BJ (cell line): ENCODE measurements at places on chromosomes 7 and 10. TPM values are rescaled to one million over a fixed set of nuclear protein-coding genes. Genes with fewer than 3 reads are reported as not detected.

SKIDA1 gene
- 0.27 and 0.60 TPM in 2 replicates for polyA plus RNA-seq

EGR2 gene
- 1.1 and 1.9 TPM in 2 replicates for polyA plus RNA-seq

C10orf53 gene
- not detected in 2 replicates for polyA plus RNA-seq

CDCA7L gene
- 34.0 and 41.4 TPM in 2 replicates for polyA plus RNA-seq

SPDYE8 gene
- not detected in 2 replicates for polyA plus RNA-seq

MCMBP gene
- 41.6 and 73.0 TPM in 2 replicates for polyA plus RNA-seq

FXYD4 gene
- polyA plus RNA-seq: not detected in 2 replicates

DOCK4 gene
- polyA plus RNA-seq: 0.15 and 0.25 TPM in 2 replicates

TAS2R41 gene
- polyA plus RNA-seq: not detected in 2 replicates

CRCP gene
- polyA plus RNA-seq: 24.7 and 24.8 TPM in 2 replicates

MMP21 gene
- not detected in 2 replicates for polyA plus RNA-seq

DNA sequence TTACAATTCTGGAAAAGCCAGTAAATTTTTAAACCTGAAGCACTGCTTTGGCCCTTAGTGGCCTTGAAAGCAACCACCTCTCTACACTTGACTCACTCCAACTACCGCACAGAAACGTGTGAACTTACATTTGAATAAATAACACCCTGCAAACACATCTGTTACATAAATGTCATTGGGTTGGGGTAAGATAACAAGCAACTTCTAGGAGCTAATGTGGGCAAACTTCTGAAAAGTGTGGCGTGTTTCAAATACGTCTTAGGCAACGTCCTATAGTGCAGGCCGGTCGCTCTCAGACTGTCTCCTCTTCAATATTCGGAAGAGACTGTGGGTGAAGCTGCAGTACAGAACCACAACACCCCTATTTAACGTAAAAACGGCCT lies 474 bp downstream of the ORC5 start:
- no peak for DNase-seq

- DNase-seq: no peak
Measured at GRCh38 chr10:1117651-1118050, 61.5 kb downstream of the WDR37 start.

DNA sequence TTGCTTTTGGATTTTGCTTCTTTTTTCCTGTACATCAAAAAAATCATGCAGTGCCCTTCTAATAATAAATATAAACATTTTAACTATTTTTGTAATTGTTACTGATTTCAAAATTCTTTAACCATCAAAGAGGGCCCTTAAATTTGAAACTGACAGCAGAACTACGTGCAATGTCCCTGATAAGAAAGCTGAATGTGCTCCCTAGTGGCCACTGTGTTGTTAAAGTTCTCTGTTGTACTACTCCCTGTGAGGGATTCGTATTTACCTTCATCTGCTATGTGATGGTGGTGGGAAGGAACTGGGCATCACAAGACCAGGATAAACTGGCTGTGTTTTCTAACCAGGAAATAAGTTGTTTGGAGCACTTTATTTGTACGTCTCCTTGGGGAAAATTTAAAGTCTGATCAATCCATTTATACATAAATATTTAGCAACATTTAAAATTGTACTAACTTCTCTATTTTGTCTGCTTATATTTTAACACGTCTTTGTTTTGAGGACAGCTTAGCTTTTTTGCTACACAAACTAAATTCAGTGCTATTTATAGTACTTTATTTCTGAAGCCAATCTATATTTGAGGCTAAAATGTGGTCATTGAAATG lies 322.4 kb downstream of the HGF start:
- peak; percentile 9 for DNase-seq

- DNase-seq: peak; percentile 67
Measured at GRCh38 chr7:44100458-44101302, 3.5 kb upstream of the AEBP1 start.

DNA sequence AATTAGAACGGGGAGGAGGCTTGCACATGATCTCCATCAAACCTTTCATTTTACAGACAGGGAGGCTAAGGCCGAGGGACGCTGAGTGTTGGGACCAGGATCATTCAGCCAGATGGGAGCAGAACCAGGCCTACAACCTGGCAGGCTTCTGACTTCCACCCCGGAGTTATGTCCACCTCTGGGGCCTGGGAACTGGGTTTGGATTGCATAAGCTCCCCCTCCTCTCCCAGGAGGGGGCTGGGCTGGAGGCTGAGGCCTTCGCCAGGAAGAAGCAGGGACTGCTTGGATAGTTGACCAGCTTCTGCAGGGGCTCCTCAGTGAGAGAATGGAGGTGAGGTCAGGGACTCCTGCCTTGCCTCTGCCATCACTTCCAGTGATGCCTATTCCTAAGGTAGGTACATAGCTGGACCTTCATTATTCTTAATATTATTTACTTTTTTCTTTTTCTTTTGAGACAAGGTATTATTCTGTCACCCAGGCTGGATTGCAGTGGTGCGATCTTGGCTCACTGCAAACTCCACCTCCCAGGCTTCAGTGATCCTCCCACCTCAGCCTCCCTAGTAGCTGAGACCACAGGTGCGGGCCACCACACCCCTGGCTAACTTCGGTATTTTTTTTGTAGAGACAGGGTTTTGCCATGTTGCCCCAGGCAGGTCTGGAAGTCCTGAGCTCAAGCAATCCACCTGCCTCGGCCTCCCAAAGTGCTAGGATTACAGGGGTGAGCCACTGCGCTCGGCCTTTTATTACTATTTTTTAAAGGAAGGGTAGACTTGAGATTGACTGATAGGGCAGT lies 1.3 kb downstream of the SNX10 start:
- DNase-seq: no peak

DNA sequence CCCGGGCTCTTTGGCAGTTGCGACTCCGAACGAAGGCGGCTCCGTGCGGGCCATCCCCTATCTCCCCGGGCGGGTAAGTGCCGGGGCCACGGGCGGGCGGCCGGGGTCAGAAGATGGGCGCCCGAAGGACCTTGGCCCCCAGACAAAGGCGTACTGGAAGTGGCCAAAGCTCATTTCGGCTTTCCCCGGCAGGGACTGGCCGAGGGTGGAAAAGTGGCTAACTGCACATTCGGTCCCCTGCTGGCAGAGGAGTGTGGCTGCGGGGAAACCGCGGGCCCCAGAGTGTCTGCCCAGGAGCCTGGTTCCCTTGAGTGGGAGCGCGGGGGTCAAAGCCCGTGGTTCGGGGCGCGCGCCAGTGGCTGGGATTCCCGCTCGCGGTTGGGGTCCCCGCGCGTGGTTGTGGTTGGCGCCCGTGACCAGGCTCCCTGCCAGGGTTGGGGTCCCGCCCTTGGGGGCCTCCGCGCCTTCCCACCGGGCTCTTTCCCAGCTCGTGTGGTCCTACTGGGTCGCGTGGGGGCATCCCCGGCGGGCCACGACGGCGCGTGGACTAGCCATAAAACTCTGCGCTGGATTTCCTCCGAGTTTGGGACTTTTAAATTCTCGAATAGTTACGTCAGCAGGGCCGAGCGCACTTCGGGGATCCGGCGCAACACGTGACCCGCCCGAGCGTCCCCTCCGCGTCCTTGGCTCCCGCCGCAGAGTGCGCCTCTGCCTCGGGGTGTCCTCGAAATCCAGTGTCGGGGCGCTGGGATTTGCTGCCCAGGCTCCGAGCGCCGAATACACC lies 124.4 kb downstream of the TACC2 start:
- no peak for DNase-seq

GRCh38 chr7:129680400-129680799 lies 68.9 kb downstream of the NRF1 start:
- no peak for DNase-seq

DNA sequence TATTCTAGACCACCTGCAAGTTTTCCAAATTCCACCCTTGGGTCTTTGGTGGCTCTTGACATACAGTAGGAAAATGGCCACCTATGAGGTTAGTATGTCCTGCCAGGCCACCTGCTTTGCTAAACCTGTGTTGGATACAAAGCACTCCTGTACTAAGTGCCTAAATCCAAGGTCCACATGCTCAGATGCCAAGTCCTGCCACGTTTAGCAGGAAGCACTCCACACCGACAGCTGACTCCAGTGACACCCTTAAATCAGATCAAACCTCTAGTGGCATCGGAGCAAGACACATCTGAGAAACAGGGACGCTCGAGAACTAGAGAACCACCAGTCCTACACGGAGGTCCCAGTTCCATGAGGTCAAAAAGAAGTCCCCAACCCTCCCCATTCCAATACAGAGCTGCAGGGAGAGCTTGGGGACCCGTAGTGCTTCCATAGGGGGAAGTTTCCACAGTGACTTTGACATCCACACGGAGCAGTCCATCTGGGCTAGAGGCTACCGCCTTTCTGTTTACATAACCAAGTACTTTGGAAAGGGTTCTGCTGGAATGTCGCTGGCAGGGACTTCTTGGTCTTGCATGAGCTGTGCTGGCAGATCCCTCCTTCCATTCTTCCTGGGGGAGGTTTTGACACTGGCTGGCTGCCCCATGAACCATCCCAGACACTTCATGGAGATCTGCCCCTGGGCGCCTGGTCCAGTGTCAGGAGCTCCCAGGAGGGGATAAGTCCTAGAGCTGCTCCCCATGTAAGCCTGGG lies 290.6 kb downstream of the PRPF18 start:
- no peak for DNase-seq

GRCh38 chr10:107340326-107340725 lies 175.8 kb upstream of the SORCS1 start:
- no peak for DNase-seq

DNA sequence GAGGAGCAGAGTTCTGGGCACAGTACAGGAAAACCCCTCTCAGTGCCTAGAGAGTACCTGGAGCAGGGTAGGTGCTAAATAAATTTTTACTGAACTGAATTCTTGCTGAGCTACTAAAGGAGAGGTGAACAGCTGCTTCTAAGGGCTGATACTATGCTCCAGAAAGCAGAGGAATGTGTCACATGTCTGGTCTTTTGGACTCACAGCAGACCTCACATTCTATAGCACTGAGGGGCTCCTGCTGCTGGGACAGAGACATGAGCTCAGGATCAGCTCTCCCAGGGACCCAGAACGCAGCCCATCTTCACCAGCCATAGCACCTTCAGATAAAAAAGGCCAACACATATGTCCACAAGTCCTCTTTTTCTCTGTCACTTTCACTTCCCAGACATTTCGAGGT lies 133.0 kb upstream of the KLF14 start:
- DNase-seq: no peak

DNA sequence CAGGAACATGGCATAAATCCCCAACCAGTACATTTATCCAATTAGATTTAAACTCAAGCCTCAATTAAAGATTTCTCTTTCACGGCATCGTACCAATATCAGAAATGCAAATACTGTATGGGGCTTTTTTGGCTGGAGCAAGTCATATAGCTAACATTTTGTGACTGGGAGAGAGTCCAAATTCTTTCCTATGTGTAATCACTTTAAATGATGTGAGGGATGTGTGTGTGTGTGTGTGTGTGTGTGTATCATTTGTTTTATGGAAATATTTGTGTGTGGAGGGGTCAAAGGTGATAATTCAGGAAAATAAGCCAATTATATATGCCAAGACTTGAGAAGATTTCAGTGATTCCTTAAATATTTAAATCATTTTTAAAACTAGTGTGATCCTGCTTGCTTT lies 196.6 kb downstream of the TRIL start:
- no peak for DNase-seq

DNA sequence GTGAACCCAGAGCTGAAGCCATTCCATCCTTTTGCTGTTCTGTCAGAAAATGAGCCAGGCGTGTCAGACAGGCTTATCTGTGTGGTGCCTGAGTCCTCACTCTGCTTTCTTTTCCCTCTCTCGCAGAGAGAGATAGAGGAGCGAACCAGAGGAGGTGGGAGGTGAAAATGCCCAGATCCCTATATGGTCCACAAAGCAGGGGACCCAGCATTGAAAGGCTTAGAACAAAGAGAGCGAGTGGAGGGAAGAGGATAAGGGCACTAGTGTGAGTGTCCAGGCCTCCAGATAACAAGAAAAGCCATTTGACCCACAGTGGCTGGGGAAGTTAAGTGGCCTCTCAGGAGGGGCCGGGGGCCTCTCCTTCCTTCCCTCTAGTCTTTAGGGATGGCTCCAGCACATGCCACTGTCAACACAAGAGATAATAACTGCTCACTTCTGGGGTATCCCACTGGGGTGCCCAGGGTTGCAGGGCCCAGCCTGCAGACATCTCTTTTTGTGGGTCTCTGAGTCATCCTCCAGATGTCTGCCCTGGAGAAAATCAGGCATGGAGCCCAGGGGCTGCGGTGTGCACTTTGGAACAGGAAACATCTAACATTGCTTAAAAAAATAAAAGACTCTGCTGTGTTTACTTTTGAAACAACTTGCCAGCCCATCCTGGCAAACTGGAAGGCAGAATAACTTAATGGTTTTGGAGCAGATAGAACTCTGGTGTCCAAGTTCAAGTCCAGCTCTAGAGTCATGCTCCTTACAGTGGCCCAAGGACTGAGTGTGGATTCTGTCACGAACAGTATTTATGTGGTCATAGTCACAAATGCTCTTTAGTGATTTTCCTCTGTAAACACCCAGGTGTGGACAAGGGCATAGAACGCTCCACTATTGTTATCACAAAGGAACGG lies 189.5 kb downstream of the CXCL12 start:
- peak; percentile 87 for DNase-seq

DNA sequence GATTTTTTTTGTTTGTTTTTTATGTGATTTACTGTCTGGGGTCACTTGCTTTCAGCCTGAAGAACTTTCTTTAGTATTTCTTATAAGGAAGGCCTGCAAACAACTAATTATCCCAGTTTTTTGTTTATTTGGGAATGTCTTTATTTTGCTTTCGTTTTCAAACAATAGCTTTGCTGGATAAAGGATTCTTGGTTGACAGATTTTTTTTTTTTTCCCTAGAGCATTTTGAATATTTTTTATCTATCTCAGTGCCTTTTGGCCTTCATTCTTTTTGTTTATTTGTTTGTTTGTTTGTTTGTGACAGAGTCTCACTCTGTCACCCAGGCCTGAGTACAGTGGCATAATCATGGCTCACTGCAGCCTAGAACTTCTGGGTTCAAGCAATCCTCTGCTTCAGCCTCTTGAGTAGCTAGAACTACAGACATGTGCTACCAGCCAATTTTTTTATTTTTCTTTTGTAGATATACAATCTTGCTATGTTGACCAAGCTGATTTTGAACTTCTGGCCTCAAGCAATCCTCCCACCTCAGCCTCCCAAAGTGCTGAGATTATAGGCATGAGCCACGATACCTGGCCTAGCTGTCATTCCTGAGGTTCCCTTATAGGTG lies 46.3 kb upstream of the FZD9 start:
- no peak for DNase-seq

DNA sequence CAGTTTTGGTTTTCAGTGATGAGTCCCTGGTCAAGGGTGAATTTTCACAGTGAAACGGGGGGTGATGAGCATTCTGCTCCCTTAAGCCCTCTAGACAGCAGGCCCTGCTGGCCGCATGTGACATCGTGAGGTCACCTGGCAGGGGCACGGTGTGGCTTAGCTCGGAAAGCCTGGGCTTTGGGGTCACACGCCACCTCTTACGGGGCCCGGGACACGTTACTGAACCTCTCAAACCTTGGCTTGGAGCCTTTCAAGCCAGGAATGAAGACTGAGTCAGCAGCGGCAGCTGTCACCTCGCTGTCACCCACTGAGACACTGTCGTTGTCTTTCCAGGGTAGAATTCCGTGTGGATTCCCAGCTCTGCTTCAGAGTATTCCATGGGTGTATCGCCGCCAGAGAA lies 4.1 kb downstream of the GET4 start:
- DNase-seq: no peak
